ENCODE measurements at places on chromosomes 6 and 20.

DNA sequence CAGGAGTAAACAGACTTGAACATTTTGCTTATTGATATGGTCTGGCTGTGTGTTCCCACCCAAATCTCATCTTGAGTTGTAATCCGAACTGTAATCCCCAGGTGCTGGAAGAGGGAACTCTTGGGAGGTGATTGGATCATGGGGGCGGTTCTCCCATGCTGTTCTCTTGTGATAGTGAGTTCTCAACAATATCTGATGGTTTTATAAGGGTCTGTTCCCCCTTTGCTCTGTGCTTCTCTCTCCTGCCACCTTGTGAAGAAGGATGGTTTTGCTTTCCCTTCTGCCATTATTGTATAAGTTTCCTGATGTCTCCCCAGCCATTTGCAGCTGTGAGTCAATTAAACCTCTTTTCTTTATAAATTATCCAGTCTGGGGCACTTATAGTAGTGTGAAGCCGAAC lies 40.0 kb downstream of the MYLIP start:
- DNase-seq, result peak; percentile 31

DNA sequence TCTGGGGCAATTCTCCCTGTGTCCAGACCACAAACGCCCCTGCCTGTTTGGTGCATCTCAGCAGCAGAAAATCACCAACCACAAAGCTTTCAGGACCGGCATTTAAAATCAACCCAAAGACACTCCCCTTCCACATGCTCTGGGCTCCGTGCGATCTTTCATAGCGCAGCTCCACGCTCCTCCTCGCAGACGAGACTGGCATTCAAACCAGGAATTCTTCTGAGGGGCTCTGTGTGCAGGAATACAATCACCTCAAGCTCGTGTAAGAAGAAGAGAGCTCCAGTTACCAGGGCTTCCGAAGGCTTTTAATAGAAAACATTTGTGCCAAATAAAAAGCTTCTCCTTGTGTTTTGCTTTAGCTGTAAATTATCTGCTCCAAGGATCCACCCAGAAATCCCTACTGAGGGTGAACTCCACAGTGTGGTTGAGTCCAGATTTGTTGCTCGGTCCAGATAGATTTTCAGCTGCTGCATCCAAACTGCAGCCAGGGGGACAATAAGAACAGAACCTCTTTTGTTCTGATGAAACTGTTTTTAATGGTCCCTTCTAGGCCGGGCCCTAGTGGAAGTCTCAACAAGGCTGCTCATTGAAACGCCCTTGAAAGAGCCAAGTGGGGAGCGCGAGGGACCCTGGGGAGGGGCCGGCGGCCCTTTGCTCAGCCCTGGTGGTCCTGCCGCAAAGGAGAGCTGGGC lies 16.4 kb upstream of the BMP7 start:
- no peak for DNase-seq

- DNase-seq, result peak; percentile 72
Measured at GRCh38 chr6:31660381-31661261, at the start of gene C6orf47. Gene C6orf47, minus strand, starts transcription at chr6:31660778. Its CDS starts 831 bp downstream, at chr6:31659947.

DNA sequence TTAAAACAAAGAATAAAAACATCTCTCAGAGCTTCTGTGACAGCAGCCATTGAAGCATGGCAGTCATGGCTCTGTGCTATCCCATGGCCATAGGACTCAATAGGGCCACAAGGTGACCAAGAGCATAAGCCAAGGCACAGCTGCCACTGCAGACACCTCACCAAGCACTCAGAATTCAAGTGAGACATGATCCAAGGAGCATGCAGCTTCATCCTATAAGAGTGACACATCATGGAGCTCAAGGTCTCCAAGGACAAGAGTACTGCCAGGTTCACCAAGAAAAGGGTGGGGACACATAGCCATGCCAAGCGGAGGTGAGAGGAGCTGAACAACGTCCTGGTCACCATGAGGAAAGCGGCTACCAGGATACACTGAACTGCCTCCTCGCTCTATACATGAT lies 53.0 kb downstream of the RCAN2 start:
- DNase-seq, result no peak

DNA sequence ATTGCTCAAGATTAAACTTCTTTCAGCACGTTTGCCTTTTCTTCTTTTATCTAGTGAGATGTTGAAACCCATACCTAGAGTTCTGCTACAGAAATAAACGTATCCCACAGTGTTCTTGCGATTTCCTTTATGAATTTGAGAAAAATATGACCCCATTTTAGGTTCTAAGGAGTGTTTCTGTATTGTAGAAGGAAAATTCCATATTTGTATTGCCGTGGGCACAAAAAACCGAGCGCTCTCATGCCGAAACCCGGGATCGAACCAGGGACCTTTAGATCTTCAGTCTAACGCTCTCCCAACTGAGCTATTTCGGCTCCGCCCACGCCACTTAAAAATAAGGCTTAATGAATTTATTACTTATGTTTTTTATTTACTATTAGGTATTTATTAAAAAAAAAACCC lies 23.7 kb downstream of the ZNF311 start:
- peak; percentile 47 for DNase-seq

- no peak for DNase-seq
Measured at GRCh38 chr6:120237221-120237620, 887.7 kb upstream of the MAN1A1 start.

DNA sequence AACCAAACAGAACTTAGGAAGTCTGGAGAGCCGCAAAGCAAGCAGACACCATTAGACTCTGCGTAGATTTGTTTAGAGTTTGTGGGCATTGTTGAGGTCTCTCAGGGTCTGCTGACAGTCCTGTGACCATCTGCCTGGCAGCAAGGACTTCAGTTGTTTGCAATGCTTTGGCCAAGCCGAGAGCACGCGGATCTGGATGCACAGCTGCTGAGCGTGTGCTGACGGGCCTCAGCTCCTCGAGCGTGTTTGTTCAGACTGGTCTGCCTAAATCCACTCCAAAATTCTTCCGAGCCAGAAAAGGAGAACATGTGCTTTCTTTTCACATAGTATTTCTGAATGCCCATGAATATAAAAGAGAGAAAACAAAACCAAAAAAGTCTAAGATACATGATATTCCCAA lies 159.0 kb downstream of the ZNF217 start:
- no peak for DNase-seq
